BE2C (cell line): ENCODE measurements at places on chromosomes 7 and 10.

GRCh38 chr7:29453021-29453420, 110.6 kb upstream of the PRR15 start:
- no peak for DNase-seq

- peak; percentile 44 for DNase-seq
Measured at GRCh38 chr10:36725581-36726520, 399.5 kb upstream of the ANKRD30A start.

DNA sequence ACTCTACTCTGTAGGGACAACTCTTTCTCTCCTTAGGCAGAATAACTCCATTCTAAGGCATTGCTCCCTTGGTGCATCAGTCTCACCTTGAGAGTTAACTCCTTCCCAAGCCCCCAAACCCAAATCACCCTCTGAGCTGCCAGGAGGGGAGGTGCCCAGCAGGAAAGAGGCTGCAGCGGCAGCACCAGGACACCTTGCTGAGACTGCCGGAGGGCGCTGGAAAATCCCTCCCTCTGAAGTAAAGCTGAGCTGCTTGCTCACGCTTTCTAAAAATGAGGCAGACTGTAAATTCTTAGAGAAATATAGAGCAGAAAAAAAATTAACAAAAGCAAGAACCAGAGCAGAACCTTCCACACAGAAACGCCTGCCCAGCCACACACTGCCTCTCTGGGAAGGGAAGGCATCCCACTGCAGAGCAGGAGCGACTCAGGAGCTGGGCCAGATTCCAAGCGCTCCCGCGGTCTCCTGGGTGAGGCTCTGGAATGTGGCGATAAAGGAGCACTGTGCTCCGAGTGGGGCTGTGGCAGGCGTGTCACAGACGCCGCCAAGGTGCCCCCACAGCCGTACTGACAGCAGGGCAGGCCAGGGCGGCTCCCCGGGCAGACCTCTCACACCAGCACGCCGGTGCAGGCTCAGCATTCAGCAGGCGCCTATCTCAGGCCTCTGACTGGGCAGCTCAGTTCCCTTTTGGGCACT, 202.1 kb downstream of the TNS3 start:
- peak; percentile 26 for DNase-seq

DNA sequence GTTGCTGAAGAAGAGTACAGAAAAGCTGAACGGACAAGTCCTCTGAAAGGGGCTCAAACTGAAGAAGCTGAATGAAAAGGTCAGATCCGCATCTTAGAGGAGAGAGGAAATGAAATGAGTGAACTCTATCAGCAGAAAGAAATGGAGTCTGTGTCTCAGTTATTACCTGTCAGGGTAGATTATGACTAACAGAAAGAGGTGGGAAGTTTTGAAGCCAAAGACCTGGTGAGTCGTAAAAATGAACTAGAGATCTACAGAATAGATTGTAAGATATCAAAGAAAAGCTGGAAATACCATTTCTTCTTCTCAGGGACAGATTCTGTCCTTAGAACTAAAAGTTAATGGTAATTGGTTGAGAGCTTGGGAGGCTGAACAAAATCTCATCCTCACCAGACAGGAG, 11.1 kb upstream of the MBL2 start:
- DNase-seq: no peak

- no peak for DNase-seq
Measured at GRCh38 chr10:87918254-87918859, 54.9 kb downstream of the PTEN start.
